Forelimb muscle (tissue), 1 donor: ENCODE measurements at places on chromosomes 16 and 17.

DNA sequence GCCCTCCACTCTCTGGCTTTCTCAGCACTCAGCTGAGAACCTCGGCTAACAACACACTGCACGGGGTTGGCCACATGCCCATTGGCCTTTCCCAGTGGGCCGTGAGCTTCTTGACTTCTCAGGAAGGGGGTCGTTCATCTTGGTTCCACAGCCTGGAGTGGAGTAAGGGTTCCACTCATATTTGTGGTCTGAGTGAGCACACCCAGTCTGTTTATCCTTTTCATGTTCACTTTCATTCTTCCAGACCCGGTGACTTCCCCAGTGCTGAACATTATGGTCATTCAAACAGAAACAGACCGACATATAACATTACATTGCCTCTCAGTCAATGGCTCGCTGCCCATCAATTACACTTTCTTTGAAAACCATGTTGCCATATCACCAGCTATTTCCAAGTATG, 8.2 kb downstream of the MILR1 start:
- DNase-seq: no peak

GRCh38 chr16:23509782-23510163, 521 bp downstream of the GGA2 start:
- no peak for DNase-seq

DNA sequence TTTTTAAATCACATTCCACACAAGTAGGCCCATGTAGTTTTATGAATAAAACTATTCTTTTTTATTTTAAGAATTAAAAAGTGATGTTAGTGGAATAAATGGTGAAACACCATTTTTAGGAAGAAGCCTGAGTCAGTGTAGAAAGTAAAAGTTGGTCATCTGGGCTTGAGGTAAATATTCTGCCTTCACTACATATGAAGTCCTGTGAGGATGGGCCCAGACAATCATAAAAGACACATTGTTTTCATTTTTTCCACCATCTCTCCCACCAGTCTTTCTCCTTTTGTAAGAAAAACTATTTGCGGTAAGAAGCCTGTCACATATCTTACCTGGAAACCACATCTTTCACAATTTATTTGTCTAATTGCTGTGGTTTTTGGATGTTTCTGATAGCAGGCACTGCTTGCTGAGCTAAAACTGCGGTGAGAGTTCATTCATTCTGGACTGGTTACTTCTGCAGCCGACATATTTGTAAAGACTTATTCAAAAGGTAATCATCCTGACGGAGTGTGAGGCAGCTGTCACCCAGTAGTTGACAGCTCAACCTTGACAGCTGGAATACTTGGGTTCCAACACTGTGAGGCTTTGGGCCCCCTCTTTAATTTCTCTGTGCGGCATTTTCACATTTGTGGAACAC, 10.6 kb upstream of the RFFL start:
- no peak for DNase-seq

DNA sequence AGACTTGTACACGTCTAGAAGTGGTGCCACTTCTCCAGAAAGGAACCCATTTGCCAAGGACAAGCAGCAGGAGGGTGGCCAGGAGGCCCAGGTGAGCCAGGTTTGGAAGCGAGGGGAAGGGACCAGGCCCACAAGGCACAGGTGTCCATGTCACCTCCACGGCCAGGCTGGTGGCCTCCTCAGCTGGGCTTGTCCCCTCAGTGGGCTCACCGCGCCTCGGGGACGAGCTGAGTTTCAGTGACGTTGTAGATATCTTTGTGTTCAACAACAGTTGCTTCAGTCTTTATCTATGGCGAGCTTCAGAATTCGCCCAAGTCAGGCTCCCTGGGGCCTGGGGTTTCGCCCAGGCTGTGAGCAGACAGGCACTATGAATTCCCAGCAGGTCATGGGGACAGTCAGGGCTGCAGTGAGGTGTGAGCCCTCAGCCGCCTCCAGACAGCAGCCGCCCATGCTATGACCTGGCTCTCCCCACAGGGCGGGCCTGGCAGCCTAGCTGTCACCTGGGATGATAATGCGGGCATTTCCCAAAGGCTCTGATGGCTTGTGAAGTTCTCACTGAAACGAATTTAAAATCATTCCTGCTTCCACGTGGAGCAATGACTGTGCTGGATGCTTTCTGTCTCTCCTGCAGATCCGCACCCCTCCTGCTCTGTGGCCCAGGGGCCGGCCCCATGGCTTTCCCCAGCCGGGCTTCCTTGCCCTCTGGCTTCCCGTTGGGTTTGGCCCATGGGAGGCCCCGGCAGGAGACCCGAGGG, 89.5 kb downstream of the MRC2 start:
- DNase-seq: no peak

DNA sequence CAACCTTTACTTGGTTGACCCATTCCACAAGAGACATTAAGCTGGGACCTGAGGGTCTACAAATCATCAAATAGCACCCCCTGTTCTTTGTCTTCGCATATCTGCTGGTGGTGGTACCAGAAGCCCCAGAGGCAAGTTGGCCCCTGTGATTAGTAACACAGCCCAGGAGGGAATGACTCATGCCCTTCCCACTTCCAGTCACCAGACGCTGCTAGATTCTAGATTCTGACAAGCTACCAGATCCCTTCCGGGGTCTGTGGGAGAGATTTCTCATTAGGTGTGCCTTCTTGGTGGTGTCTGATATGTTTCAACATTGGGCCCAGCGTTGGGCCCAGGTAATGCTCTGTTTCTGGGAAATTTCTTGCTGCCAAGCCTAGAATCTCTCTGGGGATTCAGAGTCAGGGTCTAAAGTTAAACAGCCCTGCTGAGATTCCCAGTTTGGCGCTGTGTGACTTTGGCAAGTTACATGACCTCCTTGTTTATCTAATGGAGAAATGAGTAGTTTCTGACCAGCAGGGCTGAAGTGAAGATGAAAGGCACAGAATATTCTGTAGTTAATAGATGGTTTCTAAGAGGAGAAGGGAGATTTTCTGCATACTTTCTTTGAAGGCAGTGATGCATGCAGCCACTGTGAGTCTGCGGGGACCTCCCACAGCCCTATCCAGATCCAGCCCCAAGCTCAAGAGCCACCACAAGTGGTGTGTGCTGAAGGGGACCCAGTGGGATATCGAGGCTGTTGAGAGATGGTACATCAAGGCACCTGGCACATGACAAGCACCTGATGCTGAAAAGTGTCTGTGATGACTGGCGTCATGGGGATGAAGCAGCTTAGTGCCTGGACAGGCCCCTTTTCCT, 3.9 kb downstream of the TRPV2 start:
- DNase-seq: no peak

GRCh38 chr17:28180449-28180848, 138.0 kb downstream of the NLK start:
- DNase-seq: no peak

- no peak for DNase-seq
These were observed 28.8 kb downstream of the DYNLRB2 start for GRCh38 chr16:80569440-80570105.

- DNase-seq: no peak
These were observed 14.4 kb upstream of the LGALS3BP start for GRCh38 chr17:78993981-78994671.

DNA sequence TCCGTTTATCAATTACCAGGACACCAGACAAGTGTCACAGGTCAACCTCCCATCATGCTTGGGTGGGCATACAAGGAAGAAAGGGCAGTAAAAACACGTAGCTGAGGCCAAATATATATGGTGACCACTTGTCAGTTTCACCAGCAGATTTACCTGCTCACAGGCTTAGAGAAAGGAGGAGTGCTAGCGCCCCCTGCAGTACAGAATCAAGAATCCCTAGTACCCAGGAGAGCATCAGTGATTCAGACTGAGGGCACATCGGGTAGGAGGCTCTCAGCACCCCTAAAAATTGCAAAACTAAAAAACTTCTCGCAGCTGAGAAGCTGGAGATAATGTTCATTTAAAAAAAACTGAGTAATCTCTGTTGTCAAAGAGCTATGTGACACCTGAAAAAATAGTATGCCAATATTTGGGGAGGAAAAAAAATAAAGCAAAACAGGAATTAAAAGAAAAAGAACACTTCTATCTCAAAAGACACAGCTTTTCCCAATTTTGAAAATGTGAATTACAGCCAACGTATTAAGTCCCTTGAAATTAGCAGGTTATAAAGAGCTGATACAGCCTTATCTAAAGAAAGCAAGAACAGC, 21.2 kb upstream of the MON1B start:
- DNase-seq: no peak

DNA sequence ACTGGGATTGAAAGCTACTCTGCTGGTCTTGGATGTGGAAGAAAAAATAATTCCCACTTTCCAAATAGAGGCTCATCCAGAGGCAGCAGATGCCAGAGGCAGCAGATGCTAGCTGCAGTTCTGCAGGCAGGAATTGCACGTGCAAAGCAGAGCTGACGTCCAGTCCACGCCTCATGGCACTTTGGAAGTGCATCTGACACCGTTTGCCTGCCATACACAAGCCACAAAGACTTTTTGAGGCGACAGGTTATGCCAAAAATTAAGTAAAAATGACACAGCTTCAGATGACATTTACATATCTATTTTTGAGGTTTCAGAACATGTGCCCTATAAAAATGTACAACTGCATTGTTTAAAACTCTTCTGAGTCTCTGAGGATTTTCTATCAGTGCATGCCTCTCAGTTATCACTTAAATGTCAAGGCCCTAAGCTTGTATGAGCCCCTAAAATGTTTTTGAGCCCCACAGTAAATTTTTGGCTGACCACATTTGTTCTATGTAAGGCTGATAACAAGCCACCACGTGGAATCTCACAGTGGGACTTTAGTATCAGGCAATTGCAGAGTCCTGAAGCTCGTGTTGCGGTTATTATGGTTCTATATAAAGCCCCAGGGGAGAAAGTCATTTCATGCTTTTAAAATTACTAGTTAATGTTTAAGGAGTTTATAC, 239.2 kb downstream of the PRKCA start:
- DNase-seq: no peak

GRCh38 chr17:81203136-81203535, 19.6 kb downstream of the CEP131 start:
- DNase-seq: no peak

DNA sequence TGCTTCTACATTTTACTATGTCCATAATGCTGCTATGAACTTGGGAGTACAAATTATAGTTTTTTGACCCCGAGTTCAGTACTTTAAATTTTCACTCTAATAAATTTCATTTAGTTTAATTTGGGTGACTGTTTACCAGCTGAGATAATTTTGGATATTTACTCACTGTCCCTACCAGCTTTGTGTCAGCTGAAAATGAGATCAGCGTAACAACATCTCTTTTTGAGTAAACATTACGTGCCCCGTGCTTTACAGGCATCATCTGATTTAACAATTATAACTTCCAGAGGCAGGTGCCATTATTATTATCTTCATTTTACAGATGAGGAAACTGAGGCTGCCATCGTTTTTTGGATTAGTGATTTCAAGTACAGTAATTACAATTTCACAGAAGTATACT, 15.0 kb downstream of the GFOD2 start:
- no peak for DNase-seq

- DNase-seq: no peak
These were observed 46.0 kb downstream of the KATNIP start for GRCh38 chr16:27595993-27596392.

DNA sequence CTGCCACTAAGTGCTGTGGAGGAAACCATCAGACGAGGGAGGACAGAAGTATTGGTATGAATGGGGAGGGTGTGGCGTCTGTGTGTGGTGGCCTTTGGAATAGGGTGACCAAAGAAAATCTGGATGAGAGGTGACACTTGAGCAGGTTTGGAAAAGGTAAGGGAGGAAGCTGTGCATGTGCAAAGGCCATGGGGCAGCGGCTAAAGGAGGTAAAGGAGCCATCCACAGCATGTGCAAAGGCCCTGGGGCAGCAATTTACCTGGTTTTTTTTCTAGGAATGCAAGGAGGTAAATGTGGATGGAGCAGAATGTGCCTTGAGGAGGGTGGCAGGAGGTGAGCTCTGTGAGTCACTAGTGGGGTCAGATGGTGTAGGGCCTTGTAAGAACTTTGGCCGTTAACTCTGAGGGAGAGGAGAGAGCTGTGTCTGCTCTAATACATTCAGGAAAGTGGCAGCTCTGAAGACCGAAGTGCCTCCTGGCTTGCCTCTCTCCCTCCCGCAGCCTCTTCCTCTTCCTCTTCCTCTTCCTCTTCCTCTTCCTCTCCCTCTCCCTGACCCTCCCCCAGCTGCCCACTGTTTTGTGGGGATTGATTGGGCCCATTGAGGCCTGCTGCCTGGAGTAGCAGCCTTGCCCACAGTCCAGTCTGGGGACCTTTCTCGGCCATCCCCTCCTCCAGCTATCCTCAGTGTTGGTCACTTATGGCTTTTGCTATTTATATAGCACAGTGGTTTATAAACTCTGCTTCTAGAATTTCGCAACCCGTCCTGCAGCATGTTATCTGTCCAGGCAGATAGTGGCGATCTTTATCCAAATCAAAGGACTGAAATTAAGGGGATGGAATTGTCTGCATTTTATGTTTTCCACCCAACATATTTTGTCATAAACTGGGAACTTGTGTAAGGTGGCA, 38.7 kb downstream of the CMIP start:
- DNase-seq: no peak

DNA sequence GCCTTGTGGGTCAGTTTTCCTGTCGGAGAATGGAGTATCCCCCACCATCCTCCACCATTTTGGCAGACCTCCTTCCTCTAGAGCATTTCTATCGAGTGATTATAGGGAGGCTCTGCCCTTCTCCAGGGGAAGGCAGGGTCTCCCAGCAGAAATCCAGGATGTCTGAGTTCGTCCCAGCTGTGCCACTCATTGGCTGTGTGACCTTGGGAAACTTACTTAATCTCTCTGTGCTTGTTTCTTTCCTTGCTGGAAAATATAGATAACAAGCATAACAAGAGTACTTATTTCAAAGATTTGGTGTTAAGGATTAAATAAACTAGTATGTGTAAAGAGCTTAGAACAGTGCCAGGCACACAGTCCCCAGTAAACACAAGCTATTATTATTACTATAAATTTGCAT, 14.8 kb downstream of the ATP2A3 start:
- no peak for DNase-seq

DNA sequence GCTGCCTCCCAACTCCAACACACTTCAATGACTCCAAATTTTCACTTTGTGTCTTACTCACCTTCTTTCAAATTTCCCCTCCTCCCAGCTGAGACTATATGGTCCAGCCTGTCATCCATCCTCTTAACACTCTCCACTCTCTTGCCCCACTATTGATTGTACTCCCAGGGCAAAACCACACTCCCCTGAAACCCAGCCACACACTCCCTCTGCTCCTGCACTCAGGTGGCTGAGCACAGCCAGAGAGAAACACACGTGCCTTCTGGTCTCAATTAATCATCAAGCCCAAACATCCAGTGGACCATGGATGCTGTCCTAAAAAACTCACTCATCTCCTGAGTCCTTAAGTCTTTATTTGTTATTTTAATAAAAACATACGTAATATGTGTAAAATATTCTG, 1026.4 kb downstream of the KCNJ18 start:
- no peak for DNase-seq

DNA sequence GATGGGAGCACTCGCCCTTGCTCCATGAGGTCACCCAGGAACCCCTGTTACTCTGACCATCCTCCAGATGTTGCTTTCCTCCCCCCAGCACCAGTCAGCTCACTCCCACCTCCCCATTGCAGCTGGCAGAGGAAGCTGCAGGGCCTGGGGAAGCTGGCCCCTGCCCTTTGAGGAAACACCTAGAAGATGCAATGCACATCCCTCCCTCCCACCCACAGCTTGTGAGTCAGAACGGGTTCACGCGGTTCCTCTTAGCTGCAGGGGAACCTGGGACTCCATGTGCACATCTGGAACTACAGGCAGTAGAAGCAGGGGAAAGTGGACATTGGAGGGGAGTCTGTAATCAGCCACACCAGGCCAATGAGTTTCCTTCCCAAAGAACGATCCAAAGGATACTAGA, 96.9 kb downstream of the KATNIP start:
- DNase-seq: no peak
